Epithelial cell of umbilical artery (primary cell): ENCODE measurements at places on chromosomes 7 and 10. TPM values are rescaled to one million over a fixed set of nuclear protein-coding genes. Genes with fewer than 3 reads are reported as not detected.

Gene THNSL1
- 2.3 and 3.3 TPM in 2 replicates for total RNA-seq

Gene HOXA2
- under 0.01 and 0.15 TPM in 2 replicates for total RNA-seq

Gene NSUN5
- 14.6 and 25.4 TPM in 2 replicates for total RNA-seq

Gene SCD
- total RNA-seq = 99.4 and 146 TPM in 2 replicates

Gene ENKUR
- not detected in 2 replicates for total RNA-seq

Gene SLC39A12
- total RNA-seq = under 0.01 TPM in 1 of 2 replicates, not detected in the other

Gene GPER1
- total RNA-seq = 0.32 TPM in 1 of 2 replicates, not detected in the other

Gene IGF2BP3
- total RNA-seq = 129 and 161 TPM in 2 replicates

Gene FRAT1
- total RNA-seq = 2.9 and 3.3 TPM in 2 replicates

Gene KNDC1
- total RNA-seq = under 0.01 and 0.15 TPM in 2 replicates

Gene ACSL5
- 1.3 and 9.1 TPM in 2 replicates for total RNA-seq

Gene PWWP2B
- total RNA-seq = 9.7 and 14.9 TPM in 2 replicates

Gene DKK1
- 191 and 206 TPM in 2 replicates for total RNA-seq

Gene SPDYE9
- not detected in 2 replicates for total RNA-seq

Gene C7orf57
- total RNA-seq = under 0.01 TPM in 1 of 2 replicates, not detected in the other

Gene C10orf67
- total RNA-seq = under 0.01 TPM in 1 of 2 replicates, not detected in the other

Gene LRMDA
- 0.46 and 3.9 TPM in 2 replicates for total RNA-seq

Gene CHAT
- total RNA-seq = not detected in 2 replicates

Gene IKZF1
- not detected in 2 replicates for total RNA-seq

Gene SH2D4B
- under 0.01 and 0.30 TPM in 2 replicates for total RNA-seq

Gene RADIL
- 0.32 TPM in 1 of 2 replicates, not detected in the other for total RNA-seq

Gene CYP2E1
- total RNA-seq = 0.32 TPM in 1 of 2 replicates, not detected in the other

Gene PLXDC2
- under 0.01 and 0.15 TPM in 2 replicates for total RNA-seq

Gene ZSWIM8
- 27.6 and 29.0 TPM in 2 replicates for total RNA-seq

Gene SKIDA1
- total RNA-seq = 0.32 and 0.46 TPM in 2 replicates

Gene EEF1AKMT2
- total RNA-seq = 14.0 and 27.7 TPM in 2 replicates

Gene PPIF
- total RNA-seq = 16.1 and 17.2 TPM in 2 replicates

Gene TNS3
- 12.9 and 21.4 TPM in 2 replicates for total RNA-seq

Gene KAZALD1
- total RNA-seq = 3.6 and 7.6 TPM in 2 replicates

Gene LIPK
- total RNA-seq = not detected in 2 replicates

Gene PDIA4
- 507 and 522 TPM in 2 replicates for total RNA-seq

Gene KCP
- under 0.01 TPM in 1 of 2 replicates, not detected in the other for total RNA-seq

Gene ERVW-1
- total RNA-seq = not detected in 2 replicates

Gene DPP6
- not detected in 2 replicates for total RNA-seq

Gene ADAM22
- total RNA-seq = 0.32 and 0.76 TPM in 2 replicates

Gene CFAP70
- 0.30 and 0.32 TPM in 2 replicates for total RNA-seq

Gene CDK14
- 14.0 and 17.9 TPM in 2 replicates for total RNA-seq

Gene ACTA2
- 7.1 and 14.0 TPM in 2 replicates for total RNA-seq

Gene PRKG1
- total RNA-seq = 1.1 and 1.6 TPM in 2 replicates

Gene TMEM270
- not detected in 2 replicates for total RNA-seq

Gene ST8SIA6
- 0.32 and 0.46 TPM in 2 replicates for total RNA-seq

Gene TMEM196
- not detected in 2 replicates for total RNA-seq

Gene SPDYE11
- total RNA-seq = not detected in 2 replicates

Gene CTAGE4
- total RNA-seq = 0.30 TPM in 1 of 2 replicates, not detected in the other

Gene MTERF1
- total RNA-seq = 9.4 and 16.7 TPM in 2 replicates

Gene CHCHD2
- 358 and 559 TPM in 2 replicates for total RNA-seq

Gene DOCK1
- 81.2 and 82.7 TPM in 2 replicates for total RNA-seq

Gene SPDYE1
- total RNA-seq = not detected in 2 replicates
